ENCODE measurements at places on chromosomes 5 and 9.

DNA sequence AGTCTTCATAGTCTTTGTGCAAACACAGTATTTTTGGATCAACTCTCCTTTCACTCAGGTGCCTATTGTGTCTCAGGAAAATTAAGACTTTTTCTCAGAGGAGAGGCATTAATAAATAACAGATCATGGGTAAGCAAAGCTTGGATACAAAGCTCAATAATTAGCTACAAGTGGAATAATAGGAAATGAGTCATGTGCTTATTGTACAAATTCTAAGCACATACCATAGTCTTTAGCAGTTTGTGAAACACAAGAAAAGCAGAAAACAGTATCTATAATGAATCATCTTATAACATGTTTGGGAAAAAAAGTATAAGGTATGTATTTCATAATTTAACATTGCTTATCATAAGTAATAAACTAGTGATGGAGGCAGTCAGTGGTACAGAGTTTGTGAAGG, 477.0 kb downstream of the CDH10 start:
- DNase-seq, result no peak

DNA sequence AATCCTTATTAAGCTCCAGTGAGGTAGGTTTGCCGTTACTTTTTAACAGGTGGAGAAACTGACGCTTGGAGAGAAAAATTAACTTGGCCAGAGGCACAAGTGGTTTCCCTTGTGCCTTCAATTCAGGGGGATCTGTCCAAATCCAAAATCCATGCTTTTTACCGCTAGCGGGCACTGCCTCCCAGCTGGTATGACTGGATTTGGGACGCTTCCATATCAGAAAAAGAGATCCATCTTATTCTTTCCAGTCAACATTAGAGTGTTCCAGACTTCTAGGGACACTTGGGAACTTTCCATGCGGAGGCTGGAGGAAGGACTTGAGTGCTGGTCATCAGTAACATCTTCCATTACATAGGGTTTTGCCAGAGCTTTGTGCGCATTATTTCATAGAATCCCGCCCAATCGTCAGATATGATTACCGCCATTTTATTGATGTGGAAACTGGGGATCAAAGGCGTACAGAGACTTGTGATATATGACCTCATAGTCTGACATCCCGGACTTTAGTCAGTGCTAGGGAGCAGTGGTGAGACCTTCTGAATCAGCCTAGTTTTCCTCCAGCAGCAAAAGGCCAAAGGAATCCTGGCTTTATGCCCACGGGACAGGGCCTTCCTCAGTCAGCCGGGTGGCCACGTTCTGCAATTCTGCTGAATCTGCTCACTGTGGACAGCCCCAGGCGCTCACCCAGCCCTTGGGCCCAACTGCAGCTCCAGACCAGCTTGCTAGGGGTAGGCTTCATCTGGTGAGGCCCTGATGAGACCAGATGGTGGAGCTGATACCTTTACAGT, 1.1 kb upstream of the GNPDA1 start:
- peak; percentile 89 for DNase-seq

- DNase-seq, result no peak
Measured at GRCh38 chr5:25993701-25994100, 1044.7 kb downstream of the CDH9 start.

DNA sequence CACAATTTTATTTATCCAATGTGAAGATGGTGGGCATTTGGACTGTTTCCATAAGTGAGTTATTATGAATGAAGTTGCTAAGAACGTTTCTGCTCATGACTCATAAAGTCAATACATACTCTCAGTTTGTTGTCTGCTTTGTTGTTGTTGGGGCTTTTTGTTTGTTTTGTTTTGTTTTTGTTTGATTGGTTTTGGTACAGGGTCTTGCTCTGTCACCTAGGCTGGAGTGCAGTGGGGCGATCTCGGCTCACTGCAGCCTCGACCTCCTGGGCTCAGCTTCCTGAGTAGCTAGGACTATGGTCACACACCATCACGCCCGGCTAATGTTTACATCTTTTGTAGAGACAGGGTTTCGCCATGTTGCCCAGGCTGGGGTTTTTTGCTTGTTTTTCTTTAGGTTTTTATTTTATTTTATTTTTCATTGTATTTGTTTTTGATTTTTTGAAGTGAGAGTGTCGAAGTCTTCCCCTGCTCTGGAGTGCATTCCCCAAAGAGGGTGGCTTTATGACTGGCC, 18.0 kb downstream of the TRIM7 start:
- no peak for DNase-seq

DNA sequence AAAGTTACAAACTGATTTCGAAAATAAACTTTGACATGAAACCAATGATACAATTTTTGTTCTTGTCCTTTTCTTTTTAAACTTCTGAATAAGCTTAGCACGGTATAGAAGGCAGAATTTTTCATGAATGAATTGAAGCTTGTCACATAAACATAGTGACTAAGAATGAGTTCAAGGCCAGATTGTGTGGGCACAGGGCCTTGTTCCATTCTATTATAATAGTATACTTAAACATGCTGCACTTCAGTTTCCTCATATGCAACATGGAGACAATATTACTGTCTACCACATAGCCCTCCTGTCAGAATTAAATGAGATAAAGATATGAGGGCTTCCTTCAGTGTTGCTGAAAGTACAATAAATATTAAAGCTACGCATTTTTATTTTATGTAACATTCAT, 204.2 kb upstream of the HAPLN1 start:
- peak; percentile 50 for DNase-seq

- no peak for DNase-seq
Measured at GRCh38 chr9:11328326-11328725, 715.5 kb upstream of the PTPRD start.

DNA sequence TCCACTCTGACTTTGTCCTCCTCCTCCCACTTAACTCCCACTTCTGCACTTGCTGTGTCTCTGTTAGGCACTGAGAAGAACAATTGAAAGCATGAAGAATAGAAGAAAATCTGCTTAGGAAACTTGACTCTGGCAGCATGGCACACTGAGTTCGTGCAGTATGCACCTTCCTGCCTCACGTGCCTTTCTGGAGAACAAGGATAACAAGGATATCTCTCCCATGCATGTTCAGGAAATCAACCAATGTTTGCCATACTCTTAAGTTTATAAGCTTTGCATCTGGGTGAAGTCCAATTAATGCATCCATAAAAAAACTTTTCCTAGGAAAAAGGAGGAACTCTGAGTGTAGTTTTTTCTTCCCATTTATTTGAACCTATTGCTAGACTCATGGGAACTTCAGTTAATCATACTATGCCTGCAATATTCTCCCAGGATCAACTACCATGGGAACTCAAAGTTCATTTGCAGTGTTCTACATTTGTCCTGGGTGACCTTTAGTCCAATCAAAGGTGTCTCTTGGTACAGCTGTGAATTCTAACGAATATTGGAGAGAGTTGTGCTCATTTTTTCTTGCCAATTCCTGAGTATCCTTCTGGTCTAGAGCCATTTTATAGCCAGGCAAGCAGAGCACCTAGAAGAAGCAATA, 227.0 kb downstream of the ENC1 start:
- DNase-seq, result no peak

DNA sequence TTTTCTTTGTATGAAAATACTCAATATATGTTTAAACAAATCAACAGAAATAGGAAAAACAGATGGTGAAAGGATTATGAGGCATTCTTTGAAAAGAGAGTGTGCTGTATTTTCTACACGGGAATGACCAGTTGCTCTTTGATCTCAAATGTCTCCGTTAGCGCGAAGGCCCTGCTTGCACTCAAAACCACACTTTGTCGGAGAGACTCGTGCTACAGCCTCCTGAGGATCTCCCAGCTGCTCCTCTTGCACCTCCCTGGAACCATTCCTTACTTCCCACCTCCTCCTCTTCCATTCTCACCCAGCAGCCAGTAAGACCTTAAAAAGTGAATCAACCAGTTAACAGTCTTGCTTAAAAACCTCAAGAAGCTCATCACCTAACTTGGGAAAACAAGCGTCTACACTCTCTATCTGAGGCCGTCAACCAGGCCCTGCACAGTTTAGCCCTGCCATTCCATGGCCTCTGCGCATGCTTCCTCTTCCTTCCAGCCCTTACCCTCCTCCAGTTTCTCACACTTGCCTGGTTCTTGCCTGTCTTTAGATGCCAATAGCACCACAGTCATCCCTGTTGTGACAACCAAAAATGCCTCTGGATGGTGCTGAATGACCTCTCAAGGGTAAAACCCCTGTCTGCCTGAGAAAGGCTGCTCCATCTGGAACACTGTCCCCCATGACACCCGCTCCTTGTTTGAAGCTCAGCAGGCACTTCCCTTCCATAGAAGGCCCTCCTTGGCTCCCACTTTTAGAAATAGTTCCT, 594.7 kb upstream of the WWC1 start:
- DNase-seq, result no peak

GRCh38 chr9:107732781-107733522, 243.4 kb upstream of the KLF4 start:
- DNase-seq, result peak; percentile 81

- no peak for DNase-seq
Measured at GRCh38 chr5:61130289-61130688, 32.0 kb downstream of the SMIM15 start.

DNA sequence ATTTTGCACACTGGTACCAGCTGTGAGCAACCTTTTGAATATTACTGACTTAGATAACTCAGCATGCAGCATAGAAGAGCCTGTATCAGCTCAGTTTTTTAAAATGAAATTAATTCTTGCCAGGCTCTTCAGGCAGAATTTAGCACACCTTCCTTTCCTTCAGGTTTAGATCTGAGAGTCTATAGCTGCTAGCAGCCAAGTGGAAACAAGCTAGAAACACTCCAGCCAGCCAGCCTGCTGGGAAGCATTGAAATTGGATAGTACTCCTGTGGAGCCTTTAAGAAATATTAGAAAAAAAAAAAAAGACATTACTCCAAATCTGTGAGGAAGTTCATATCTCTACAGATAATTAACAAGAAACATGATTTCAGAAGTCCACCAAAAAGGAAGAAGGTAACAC, 812.2 kb downstream of the DTWD2 start:
- DNase-seq, result no peak

DNA sequence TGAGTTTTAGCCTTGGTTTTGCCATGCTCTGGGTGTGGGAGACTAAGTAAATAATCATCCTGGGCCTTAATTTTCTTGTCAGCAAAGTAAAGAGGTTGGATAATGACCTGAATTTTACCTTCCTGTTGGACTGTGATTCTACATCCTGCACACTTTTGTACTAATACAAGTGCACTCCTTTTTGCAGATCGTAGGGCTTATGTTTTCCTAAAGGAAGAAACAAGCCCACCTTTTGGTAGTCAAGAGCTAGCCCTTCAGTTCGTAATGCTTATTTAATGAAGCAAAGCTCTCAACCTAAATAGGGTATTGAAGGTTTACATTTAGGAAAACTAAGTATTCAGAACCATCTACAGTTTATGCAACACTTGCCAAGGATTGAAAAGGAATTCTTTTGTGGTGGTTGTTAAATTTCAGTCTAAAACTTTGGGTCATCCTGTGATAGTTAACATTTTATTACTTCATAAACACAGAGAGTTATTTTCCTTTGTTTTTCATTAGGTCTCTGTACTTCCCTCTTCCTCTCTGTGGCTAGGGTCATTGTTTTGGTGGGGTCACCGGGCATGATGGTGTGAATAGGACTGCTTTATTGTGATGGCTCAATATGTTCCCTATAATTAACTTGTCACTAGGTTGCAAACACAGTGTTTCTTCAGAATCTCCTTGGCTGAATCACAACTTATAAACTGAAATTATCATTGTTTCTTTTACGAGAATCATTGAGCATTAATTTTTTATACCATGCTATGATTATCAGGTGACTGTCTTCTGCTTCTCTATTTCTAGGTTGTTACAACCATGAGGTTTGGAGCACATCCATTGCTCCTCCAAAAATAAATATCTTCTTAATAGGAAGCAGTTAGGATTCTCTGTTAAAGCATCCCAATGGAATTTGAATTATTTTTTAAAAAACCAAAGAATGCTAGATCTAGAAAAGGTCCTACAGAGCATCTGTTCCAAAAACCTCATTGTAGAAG, 28.5 kb downstream of the SPINK5 start:
- no peak for DNase-seq
